H1 (cell line): ENCODE measurements at places on chromosomes 7 and 10. TPM values are rescaled to one million over a fixed set of nuclear protein-coding genes. Genes with fewer than 3 reads are reported as not detected.

CLCN1 gene
- polyA plus RNA-seq: 0.36 and 0.38 TPM in 2 replicates

GIGYF1 gene
- polyA plus RNA-seq: 24.1 and 44.8 TPM in 2 replicates

DNA sequence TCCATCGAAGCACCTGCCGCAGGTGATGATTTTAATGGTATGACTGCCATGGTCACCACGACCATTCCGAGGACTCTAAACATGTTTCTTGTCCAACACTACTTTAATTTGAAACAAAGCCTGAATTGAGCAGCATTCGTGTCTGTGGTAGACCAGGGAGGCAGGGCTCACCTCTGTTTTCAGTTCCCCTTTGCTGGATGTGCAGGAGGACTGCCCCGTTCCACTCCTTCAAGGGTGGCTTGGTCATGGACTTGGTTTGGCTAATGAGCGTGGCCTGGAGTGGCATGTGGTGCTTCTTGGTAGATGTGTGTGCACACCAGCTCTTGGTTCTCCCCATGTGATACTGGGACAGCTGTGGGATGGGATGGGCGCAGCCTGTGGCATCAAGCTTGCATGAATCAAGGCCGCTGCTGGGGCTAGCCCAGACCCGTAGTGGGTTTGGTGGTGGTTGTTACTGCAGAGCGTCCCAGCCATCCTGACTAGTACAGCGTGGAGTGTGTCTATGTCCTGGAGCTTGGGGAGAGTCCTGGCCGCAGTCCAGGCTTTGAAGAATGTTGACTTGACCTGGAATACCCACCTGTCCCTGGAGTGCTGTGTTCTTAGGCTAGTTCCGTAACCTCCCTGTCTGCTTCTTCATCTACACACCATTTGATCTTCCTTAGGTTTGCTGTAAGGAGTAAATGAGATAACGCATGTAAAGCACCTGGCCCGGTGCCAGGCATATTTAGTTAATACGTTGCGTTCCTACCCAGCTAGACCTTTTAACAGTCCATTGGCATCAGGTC, 34.8 kb downstream of the MGMT start:
- H3K4me1 ChIP-seq: no peaks in the 10 kb centered on the region
- no peak overlapping the region for H3K4me3 ChIP-seq
- no peaks in the 10 kb centered on the region for H3K27me3 ChIP-seq
- no peak for DNase-seq

DNA sequence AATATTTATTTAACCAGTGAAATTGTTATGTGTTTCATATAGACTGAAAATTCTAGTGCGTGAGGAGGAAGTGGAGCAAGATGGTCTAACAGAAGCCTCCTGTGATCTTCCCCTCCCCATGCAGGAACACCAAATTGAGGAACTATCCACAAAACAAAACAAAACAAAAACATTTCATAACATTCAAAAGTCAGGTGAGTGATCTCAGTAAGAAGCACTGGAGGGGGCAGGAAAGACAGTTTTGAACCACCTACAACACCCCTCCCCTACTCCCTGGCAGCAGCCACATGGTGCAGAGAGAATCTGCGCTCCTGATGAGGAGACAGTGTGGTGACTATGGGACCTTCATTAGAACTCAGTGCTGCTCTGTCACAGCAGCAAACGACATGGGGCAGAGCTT, 221.9 kb upstream of the SEMA3C start:
- no peak overlapping the region for H3K4me3 ChIP-seq
- DNase-seq: no peak
- H3K27me3 ChIP-seq: no peaks in the 10 kb centered on the region
- H3K27ac ChIP-seq: no peak overlapping the region

DNA sequence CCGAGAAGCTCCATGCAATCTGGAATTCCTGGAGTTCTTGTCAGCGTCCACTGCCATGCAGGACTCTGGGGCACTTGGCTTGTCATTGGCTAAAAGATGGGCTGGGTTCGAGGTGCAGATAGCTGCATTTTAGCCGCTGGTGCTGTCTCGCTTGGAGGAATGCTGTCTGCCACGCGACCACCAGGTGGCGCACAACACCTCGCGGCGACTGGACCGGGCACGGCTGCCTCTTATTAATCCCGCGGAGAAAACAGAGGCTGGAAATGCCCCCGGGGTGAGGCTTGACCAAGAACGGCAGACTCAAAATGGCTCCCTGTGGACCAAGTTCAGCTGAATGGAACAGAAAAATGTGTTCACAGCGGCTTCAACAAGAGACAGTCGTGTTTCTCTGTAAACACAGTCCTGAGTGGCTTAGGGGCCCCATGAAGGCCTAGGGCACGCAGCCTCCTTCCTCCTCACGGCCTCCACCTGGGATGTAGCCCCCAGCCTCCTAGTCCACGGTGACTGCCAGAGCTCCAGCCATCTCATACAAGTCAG, 46.2 kb downstream of the AOC1 start:
- no peaks in the 10 kb centered on the region; the same call in 1 of the 2 replicates for H3K27me3 ChIP-seq
- H3K36me3 ChIP-seq: no peaks in the 10 kb centered on the region
- DNase-seq: peak; percentile 96
- peaks cover 28% of the 10 kb centered on the region for H3K4me1 ChIP-seq
